ENCODE measurements at places on chromosomes 11 and 22. TPM values are rescaled to one million over a fixed set of nuclear protein-coding genes. Genes with fewer than 3 reads are reported as not detected.
A peak's percentile ranks its signal among the peaks of the same experiment; 100 is the strongest.

The MMP27 gene
- total RNA-seq, result not detected

The HBE1 gene
- 82.7 TPM for total RNA-seq

The OR5AS1 gene
- not detected for total RNA-seq

The SYT8 gene
- 0.28 TPM for total RNA-seq

The CRACR2B gene
- 2.8 TPM for total RNA-seq

DNA sequence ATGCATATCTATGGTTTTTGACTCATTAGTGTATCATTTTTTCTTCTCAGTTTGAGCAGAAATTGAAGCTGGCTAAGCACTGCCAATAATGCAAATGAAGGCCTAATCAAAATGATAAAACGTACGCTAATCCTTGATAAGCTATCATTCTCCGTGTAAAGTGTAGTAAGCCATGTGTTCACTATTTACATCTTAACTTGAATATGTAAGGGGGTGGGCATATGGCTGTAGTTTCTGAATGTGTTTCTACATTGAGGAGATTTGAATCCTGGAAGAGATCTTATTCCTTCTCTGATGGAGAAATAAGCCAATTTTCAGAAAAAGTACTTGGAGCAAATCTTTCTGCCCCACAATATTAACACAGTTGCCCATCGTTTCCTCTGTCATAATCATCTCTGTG lies 351.8 kb upstream of the ANO3 start:
- no peak overlapping the region for H3K4me3 ChIP-seq
- no peaks in the 10 kb centered on the region for H3K27me3 ChIP-seq
- no peak overlapping the region for H3K27ac ChIP-seq
- DNase-seq, result no peak
- no peaks in the 10 kb centered on the region for H3K36me3 ChIP-seq
- H3K4me1 ChIP-seq, result peaks cover 4% of the 10 kb centered on the region

DNA sequence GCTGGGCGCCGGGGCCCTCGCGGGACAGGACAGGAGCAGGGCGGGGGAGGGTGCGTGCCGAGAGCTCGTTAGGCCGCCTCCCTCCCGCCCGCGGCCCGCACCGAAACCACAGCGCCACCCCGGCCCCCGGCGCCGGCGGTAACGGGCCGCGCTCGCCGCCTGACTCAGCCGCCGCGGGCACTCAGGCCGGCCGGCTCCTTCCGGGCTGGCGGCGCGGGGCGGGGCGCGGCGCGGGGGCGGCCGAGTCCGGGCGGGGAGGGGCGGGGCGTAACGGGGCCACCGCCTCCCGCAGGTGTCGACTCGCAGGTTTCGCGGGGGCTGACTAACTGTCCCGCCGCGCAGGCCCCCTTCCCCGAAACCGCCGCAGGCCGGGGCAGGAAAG lies at the start of gene AP5B1:
TSS of gene AP5B1 (minus strand) at position 207 of the 382 bp plus-strand sequence. CDS start 385 bp downstream, outside the sequence.
- H3K4me3 ChIP-seq, result peak within 1 kb of the TSS; percentile 69
- H3K4me1 ChIP-seq, result peaks cover 17% of the 10 kb centered on the region
- no peaks in the 10 kb centered on the region for H3K36me3 ChIP-seq
- no peaks in the 10 kb centered on the region for H3K27me3 ChIP-seq

DNA sequence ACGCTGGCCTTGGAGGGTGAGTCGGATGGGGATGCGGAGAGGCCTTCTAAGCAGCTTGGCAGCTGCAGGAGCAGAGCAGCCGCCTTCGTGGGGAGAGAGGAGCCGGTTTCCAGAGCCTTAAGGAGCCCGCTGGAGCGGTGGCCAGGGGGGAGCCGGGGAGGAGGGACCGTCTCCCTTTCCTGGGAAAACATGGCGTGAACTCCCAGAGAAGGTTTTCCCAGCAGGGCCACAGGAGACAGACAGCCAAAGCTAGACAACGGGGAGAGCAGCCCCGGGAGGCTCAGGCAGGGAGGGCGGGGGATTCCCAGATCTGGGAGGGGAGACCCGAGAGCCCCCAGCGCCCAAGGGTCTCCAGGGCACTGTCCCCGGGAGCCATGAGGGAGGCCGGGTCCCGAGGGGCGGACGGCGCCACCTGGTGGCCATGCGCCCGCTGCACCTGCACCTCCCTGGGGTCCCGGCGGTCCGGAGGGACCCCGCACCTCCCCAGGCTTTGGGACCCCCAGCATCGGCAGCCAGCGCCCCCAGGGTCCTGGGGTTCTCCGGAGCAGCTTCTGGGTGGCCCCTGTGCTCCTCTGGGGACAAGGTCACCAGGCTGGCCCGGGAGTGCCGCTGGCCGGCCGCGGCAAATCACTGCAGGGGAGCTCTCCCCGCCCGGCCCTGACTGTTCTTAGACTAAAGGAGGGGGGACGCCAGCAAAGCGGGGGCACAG lies 2.4 kb upstream of the SYT8 start:
- peak; percentile 77 for DNase-seq
- no peak overlapping the region for H3K4me3 ChIP-seq
- H3K27me3 ChIP-seq, result no peaks in the 10 kb centered on the region
- H3K27ac ChIP-seq, result no peak overlapping the region
- peaks cover 5% of the 10 kb centered on the region for H3K4me1 ChIP-seq

GRCh38 chr11:79431535-79431934 lies 9.3 kb downstream of the TENM4 start:
- no peak for DNase-seq
- H3K27ac ChIP-seq, result no peak overlapping the region
- no peak overlapping the region for H3K4me3 ChIP-seq
- no peaks in the 10 kb centered on the region for H3K4me1 ChIP-seq
- H3K36me3 ChIP-seq, result no peaks in the 10 kb centered on the region

DNA sequence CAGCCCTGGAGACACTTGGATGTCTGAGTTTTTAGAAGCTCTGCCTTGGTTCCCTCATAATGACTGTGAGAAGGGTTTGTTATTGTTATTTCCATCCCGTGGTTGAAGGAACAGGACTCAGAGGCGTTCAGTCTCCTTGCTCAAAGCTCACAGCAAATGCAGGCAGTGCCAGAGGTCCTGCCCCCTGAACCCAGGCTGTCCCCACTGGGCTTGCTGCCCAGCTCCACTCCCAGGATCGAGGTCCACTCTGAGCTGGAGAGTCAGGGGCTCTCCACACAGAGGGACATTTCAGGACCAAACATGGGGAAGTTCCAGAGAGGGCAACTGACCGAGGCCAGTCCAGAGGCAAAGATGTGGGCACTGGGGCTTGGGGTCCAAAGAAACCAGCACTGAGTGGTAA lies 14.8 kb downstream of the FGF4 start:
- no peaks in the 10 kb centered on the region for H3K27me3 ChIP-seq
- no peak overlapping the region for H3K4me3 ChIP-seq
- H3K27ac ChIP-seq, result no peak overlapping the region
- peaks cover 3% of the 10 kb centered on the region for H3K4me1 ChIP-seq

DNA sequence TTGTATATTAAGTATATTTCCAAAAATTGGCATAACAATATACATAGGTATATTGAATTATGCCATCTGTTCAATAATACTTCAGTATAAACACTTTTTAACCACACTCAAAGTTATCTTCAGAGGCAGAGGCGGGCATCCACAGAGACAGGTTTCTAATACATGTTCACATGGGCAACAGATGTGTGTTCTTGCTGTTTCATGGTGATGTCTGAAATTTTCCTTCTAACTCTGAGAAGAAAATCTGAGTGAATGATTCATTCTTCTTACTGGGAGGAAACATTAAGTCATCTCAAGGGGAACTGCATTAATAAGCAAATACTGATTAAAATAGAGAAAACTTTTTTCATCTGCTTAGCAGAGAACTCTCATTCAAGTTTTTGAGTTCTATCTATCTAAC lies 1074.5 kb downstream of the LRRC4C start:
- no peaks in the 10 kb centered on the region for H3K27me3 ChIP-seq
- H3K4me3 ChIP-seq, result no peak overlapping the region
- DNase-seq, result no peak
- no peak overlapping the region for H3K27ac ChIP-seq
- no peaks in the 10 kb centered on the region for H3K36me3 ChIP-seq

- DNase-seq, result no peak
- H3K36me3 ChIP-seq, result no peaks in the 10 kb centered on the region
- no peaks in the 10 kb centered on the region for H3K4me1 ChIP-seq
- no peak overlapping the region for H3K27ac ChIP-seq
Observed at GRCh38 chr11:86440305-86440716, 65.6 kb downstream of the CCDC81 start.

DNA sequence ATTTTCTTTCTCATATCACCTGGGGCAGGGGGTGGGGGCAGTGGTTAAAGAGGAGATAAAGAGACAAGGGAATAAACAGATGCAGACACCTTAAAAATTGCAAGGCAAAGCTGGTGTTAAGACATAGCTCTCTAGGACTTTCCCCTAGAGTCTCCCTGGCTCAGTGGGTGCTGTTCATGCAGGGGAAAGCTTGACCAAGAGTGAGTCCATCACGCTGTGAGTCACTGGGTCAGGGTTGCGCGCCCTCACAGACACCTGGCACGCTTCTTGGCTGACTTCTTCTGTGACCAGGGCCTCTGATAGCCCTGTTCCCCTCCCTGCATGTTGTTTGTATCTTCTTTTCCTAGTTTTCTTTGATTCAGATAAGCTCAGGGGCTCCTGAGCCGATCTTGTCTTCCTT lies 31.9 kb downstream of the COMMD9 start:
- H3K36me3 ChIP-seq, result no peaks in the 10 kb centered on the region
- no peak for DNase-seq
- no peak overlapping the region for H3K4me3 ChIP-seq

- no peaks in the 10 kb centered on the region for H3K27me3 ChIP-seq
- no peaks in the 10 kb centered on the region for H3K36me3 ChIP-seq
- peaks cover 22% of the 10 kb centered on the region for H3K4me1 ChIP-seq
- DNase-seq, result peak; percentile 77
Observed at GRCh38 chr22:31292236-31292989, at the start of gene PIK3IP1. Gene PIK3IP1, minus strand, starts transcription at chr22:31292488. Its CDS starts 144 bp downstream, at chr22:31292344.

DNA sequence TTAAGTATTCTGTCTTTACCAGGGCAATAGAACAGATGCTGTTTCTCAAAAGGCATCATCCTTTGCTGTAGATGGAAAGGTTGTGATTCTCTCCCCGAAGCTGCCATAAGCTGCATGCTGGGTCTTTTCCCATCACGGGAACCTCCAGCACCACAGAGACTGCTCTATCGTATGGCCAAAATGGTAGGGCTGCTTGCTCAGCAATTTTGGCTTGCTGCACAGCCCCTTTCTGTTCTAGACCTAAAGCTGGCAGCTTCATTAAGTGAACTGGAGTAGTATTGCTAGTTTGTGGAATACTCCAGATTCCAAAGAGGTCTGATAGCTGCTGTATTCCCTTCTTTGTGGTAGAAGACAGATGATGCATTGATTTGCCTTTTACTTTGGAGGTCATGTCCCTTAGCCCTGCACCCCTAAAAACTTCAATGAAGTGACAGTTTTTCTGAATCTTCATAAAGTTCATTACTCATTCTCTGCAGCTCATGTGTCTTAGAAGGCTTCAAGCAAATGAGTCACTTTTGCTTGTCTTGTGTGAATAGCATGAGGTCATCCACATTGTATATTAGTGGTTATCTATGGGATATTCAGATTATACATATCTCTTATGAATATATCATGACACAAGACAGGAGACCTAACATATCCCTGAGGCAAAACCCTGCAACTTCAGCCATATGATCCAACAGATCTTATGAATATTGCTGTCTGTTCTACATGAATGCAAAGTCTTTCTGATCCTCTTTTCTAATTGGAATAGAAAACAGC lies 245.3 kb downstream of the FAM76B start:
- H3K27me3 ChIP-seq, result no peaks in the 10 kb centered on the region
- H3K4me3 ChIP-seq, result no peak overlapping the region
- no peak for DNase-seq
- no peaks in the 10 kb centered on the region for H3K4me1 ChIP-seq
- no peaks in the 10 kb centered on the region for H3K36me3 ChIP-seq
- no peak overlapping the region for H3K27ac ChIP-seq

GRCh38 chr22:10780281-10780680 lies 4747.7 kb upstream of the OR11H1 start:
- DNase-seq, result no peak
- no peaks in the 10 kb centered on the region for H3K36me3 ChIP-seq
- no peaks in the 10 kb centered on the region for H3K27me3 ChIP-seq

- no peak for DNase-seq
- no peaks in the 10 kb centered on the region for H3K27me3 ChIP-seq
- H3K36me3 ChIP-seq, result no peaks in the 10 kb centered on the region
- H3K27ac ChIP-seq, result no peak overlapping the region
- no peak overlapping the region for H3K4me3 ChIP-seq
Observed at GRCh38 chr11:109954534-109954933, 138.7 kb upstream of the ZC3H12C start.

- no peaks in the 10 kb centered on the region for H3K4me1 ChIP-seq
- H3K36me3 ChIP-seq, result no peaks in the 10 kb centered on the region
- no peaks in the 10 kb centered on the region for H3K27me3 ChIP-seq
- no peak overlapping the region for H3K27ac ChIP-seq
Observed at GRCh38 chr11:69832561-69833413, 13.6 kb upstream of the FGF3 start.

DNA sequence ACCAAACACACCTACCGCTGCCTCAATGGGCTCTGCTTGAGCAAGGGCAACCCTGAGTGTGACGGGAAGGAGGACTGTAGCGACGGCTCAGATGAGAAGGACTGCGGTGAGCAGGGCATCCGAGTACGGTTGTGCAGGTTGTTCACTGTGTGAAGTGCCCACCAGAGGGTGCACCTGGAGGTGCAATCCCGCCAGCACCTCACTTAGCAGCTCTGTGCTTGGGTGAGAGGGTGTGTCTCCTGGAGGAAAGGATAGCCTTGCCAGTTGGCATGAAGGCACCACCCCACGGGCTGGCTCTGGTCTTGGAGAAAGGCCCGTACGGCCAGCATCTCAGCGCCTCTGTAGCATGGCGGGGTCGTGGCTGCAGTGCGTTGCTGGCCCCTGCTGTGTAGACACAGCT lies 39.4 kb downstream of the ST14 start:
- no peak overlapping the region for H3K27ac ChIP-seq
- H3K4me1 ChIP-seq, result no peaks in the 10 kb centered on the region
- H3K27me3 ChIP-seq, result no peaks in the 10 kb centered on the region
- no peak overlapping the region for H3K4me3 ChIP-seq
- no peak for DNase-seq
- H3K36me3 ChIP-seq, result no peaks in the 10 kb centered on the region

DNA sequence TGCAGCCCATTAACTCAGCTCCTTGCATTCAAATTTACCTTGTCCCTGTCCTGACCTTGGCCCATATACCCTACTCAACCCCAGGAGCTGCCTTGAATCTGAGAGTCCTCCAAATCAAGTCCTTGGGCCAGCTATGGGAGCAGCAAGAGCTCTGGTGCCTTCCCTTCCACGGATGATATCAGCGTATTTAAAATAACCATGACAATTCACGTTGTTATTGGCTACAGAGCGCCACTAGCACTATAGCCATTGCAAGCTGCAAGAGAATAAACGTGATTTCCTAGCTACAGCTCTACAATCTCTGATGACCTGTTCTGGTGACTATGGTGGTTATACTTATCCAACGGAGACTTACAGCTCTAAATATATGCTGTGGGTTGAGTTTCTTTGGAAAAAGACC lies 357.8 kb downstream of the LARGE1 start:
- no peaks in the 10 kb centered on the region for H3K27me3 ChIP-seq
- no peaks in the 10 kb centered on the region for H3K36me3 ChIP-seq
- DNase-seq, result no peak
- no peak overlapping the region for H3K27ac ChIP-seq
- H3K4me3 ChIP-seq, result no peak overlapping the region
